Activated CD8-positive, alpha-beta memory T cell treated with anti-CD3 and anti-CD28 coated beads, Interleukin-2, amount 50 U/mL, for 48 hours (primary cell): ENCODE measurements at places on chromosomes 1 and 21.

DNA sequence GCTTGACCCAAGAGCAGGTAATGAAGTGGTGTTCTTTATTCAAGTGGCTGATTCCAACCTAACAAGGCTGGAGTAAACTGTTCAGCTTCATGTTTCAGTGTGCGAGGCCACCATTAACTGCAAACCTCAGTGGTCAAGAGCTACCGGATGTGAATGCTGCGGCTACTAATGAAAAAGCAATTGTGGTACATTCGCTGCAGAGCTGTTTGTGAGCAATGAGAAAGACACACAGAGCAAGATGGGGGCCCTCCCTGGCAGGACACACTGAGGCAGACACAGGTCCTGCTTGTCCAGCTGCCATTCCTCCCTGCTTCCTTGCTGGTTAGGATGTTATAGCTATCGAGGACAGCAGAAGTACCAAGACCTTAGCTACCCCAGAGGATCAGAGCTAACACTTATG is 26.1 kb downstream of the SYF2 start:
- DNase-seq: no peak

- no peak for DNase-seq
Observed at GRCh38 chr1:101022294-101022693, 3.3 kb downstream of the DPH5 start.

DNA sequence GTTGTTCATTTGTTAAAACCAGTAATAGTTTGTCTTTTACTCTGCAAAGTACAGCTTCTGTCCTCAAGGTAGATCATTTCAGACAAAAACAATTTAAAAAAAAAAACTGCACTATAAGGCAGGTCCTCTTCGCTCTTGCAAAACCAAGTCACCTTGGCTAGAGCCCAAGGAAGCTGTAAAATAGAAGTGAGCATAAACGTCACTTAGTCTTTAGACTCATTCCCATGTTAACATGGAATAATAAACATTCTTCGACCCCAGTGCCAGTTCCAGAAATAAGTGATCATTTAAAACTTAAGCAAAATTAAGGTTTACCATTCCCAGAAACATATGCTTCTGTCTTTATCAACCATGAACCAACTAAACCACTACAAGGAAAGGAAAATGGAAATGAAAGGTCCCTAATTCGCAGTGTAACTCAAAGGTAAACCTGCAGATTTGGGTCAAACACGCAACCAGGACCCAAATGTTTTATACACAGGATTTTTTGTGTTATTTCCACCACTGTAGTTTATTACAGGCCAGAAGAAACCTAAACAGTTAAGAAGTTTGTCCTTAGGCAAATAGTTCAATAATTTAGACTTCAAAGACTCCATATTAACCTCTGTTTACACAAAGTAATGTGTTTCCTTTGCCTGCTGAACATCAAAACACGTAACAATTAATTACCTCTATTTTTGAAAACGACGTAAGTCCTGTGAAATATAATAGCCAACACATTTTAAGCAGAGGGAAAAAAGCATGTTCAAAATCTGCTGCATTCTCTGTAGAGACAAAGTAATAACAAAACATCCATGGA is 54.6 kb downstream of the TGFBR3 start:
- DNase-seq: no peak

- no peak for DNase-seq
Observed at GRCh38 chr1:22080191-22080590, 27.7 kb downstream of the CDC42 start.

GRCh38 chr1:115123116-115123515 is 33.8 kb upstream of the TSPAN2 start:
- no peak for DNase-seq

DNA sequence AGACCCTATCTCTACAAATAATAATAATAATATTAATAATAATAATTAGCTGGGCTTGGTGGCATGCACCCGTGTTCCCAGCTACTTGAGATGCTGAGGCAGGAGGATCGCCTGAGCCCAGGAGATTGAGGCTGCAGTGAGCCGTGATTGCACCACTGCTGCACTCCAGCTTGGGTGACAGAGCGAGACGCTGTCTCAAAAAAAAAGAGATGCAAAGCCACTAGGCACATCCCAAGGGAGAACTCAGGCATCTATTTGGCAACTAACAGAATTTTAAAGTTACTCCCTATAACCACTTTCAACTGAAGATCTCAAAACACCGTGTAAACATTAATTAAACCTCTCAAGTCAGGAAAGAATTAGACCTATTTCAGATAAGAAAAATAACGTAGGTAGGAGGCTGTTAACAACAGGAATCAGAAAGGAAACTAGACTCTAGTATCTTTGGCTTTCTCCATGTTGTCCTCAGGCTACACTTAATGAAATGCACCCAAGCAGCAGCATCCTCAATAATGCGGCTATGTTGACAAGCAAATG is 3.7 kb downstream of the RNF19B start:
- no peak for DNase-seq

DNA sequence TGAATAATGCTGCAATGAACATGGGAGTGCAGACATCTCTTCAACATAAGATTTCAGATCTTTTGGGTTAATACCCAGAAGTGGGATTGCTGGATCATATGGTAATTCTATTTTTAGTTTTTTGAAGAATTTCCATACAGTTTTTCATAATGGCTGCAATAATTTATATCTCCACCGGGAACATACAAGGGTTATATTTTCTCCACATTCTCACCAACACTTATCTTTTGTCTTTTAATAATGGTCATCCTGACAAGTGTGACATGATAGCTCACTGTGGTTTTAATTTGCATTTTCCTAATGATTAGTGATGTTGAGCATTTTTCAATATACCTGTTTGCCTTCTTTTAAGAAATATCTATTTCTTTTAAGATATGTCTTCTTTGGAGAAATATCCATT is 44.5 kb upstream of the WARS2 start:
- no peak for DNase-seq

GRCh38 chr1:14724678-14725077 is 126.2 kb downstream of the KAZN start:
- DNase-seq: no peak

DNA sequence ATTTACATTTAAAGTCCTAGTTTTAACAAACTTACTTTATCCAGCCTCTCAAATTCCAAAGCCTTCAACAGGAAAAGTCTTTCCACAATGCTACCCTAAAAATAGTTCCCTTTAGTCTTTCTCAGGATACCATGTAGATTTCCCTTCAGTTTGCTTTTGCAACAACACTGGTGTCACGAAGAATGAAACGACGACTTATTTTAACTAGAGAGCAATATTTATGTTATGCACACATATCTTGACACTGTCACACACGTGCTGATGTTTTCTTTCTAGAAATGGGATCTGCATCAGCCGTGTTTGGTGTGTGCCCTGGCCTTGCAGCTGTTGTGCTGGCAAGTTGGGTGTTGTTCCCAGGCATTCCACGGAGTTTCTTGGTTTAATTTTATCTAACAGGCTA is 75.5 kb downstream of the SIPA1L2 start:
- DNase-seq: no peak

GRCh38 chr1:241834733-241835377 is 13.1 kb upstream of the EXO1 start:
- DNase-seq: no peak

- no peak for DNase-seq
Observed at GRCh38 chr21:43313939-43314405, 113.0 kb downstream of the SIK1 start.

- DNase-seq: no peak
Observed at GRCh38 chr1:228194436-228194835, 13.4 kb upstream of the OBSCN start.

DNA sequence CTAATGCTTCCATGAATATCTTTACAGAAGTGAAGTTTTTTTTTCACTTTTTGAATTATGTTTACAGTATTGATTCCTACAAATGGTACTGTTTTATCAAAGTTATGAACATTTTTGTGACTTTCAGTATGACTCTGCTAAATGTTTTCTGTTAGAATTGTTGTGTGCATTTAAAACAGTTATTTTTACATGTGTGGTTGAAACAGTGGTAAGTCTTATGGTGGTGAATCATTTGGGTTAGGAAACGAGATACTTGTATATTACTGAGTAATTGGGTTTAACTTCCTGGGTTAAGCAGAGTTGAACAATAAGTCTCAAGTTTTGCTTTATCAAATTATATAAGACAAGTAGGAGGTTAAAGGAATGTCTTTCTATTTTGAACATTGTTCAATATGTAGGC is 66.8 kb downstream of the VPS13D start:
- no peak for DNase-seq

DNA sequence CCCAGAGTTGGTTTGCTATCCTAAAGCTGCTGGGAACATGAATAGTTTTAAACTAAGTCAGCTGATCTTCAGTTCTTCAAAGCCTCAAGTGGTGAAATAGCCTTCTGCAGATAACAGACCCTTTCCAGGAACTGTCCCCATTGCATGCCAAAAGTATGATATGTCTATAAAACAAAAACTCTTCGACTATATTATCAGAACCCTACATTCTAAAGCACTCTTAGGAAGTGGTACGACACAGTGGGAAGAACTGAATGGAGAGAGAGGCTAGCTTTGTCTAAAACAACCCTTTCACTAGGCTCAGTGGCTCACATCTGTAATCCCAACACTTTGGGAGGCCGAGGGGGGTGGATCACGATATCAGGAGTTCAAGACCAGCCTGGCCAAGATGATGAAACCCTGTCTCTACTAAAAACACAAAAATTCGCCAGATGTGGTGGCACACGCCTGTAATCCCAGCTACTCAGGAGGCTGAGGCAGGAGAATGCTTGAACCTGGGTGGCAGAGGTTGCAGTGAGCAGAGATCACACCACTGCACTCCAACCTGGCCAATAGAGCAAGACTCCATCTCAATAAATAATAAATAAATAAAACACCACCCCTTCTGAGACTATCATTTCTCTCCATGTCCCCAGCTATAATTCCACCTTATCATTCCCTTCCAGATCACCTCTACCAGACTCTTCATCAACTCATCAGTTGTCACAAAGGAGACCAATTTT is 2.2 kb upstream of the FRRS1 start:
- DNase-seq: no peak

GRCh38 chr1:107870696-107871095 is 94.3 kb downstream of the VAV3 start:
- no peak for DNase-seq
